Ureter (tissue), 1 donor: ENCODE measurements at places on chromosomes 5 and 9. TPM values are rescaled to one million over a fixed set of nuclear protein-coding genes. Genes with fewer than 3 reads are reported as not detected.

GALNT12 gene
- total RNA-seq, result 38.5 TPM

CYLC2 gene
- not detected for total RNA-seq

- no peak for DNase-seq
Observed at GRCh38 chr9:87249029-87249428, 248.6 kb upstream of the DAPK1 start.

- DNase-seq, result no peak
Observed at GRCh38 chr5:6185574-6185973, 192.8 kb downstream of the MED10 start.

- DNase-seq, result no peak
Observed at GRCh38 chr9:133718563-133719315, 19.4 kb downstream of the SARDH start.

DNA sequence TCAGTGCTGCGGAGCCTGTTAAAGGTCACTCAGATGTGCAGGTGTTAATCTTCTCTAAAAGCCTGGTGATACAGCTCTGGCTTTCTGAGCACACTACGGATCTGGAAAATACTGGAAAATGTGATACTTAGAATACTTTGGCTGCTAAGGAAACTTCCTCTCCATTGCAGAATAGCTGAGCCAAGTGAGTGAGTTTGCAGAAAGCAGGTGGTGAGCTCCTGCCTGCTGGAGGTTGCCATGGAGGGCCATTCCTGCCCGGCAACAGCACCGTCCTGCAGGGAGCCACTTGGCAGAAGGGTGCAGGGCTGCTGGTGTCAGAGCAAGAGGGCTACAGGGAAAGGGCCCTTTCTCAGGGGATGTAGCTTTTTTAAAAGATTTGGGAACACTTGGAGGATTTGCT, 40.7 kb downstream of the SECISBP2 start:
- peak; percentile 24 for DNase-seq

DNA sequence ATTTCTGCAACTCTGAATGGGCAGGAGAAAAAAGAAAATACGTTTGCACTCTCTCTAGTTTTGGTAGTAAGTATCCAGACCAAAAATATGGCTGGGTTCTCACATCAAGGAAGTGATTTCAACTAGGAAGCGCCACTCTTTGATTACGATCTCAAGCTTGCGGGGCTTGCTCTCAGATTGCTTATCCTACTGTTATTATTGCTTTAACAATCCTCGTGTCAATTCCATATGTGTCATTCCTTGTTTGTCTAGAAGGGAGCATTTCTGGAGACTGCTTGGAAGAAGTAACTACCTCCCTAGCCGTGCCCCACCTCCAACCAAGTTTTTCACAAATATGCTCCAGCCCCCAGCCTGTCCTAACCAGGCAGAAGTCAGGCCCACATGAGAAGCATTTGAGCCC, 3.5 kb downstream of the PRUNE2 start:
- DNase-seq, result no peak

DNA sequence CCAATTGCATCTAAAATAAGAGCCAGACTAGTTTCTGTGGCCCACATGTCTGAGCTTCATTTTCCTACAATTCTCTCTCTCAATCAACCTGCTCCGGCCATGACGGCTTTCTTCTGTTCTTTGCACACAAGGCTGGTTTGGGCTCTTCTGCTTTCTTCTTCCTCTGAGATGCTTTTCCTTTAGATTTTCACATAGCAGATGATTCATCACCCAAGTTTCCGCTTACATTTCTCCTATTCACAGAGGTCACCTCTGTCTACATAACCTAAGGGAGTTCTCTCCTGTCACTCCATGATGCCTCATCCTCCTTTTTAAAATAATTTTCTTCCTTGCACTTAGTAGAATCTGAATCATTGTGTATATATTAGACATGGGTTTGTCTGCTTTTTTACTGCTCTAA, 334.6 kb upstream of the TUSC1 start:
- DNase-seq, result no peak
